Hematopoietic multipotent progenitor cell treated with erythropoietin and hydrocortisone succinate and interleukin-3 and kit ligand, for 17 days (in vitro differentiated cells): ENCODE measurements at places on chromosomes 11 and 22.

DNA sequence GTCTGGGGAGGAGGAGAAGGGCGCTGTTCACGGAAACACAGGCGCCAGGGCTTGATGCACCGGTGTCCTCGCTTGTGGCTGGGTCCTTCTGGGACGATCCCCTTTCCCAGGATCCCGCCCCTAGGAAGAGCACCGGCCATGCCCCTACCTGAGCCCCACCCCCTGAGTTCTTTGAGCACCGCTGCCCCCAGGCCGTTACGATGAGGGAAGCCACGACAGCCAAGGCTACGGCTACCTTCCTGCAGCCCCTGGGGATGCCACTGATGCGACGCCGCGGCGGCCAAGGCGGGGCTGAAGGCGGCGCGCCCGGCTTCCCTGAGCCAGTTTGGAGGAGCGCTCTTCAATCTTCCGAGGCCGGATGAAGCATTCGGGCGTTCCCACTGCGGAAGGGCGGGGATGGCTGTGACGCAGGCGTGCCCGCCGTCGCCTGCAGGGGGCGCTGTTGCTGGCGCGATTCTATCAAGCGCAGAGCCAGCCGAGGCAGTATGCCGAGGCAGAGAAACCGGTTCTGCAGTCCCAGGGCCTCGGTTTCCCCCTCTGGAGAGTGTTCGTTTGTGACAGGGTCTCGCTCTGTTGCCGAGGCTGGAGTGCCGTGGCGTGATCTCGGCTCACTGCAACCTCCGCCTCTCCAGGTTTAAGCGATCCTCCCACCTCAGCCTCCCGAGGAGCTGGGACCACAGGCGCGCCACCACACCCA is 9.7 kb upstream of the NEFH start:
- DNase-seq: peak; percentile 38

DNA sequence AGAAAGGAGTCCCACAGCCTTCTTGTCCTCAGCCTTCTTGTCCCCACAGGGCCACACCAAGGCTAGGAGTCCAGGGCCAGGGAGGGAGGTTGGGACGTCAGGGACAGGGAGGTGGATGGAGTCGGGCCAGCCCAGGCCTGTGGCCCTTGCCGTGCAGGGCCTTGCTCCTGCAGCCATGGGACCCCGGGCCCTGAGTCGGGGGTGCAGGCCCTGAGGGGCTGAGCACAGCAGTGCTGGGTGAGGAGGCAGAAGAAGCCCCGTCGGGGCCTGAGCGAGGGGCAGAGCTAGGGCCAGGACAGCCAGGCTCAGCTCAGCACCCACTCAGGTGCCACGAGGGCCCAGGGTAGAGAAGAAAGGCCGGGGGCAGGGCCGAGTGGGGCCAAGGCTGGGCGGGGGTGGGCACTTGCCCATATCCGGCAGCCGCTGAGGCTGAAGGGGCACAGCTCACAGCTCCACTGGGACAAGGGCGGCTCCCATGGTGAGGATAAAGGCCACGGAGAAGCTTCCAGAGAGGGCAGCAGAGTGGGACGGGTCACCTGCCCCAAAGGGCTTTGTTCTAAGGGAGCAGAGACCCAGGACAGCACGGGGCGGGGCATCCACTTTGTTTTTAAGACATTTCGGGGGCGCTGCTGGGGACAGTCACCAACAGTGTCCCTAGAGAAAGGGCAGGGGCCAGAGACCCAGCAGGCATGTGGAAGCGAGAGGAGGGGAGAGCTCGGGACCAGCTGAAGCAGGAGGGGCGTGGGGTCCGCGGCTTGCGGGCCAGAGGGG is 3.6 kb downstream of the MLC1 start:
- no peak for DNase-seq

DNA sequence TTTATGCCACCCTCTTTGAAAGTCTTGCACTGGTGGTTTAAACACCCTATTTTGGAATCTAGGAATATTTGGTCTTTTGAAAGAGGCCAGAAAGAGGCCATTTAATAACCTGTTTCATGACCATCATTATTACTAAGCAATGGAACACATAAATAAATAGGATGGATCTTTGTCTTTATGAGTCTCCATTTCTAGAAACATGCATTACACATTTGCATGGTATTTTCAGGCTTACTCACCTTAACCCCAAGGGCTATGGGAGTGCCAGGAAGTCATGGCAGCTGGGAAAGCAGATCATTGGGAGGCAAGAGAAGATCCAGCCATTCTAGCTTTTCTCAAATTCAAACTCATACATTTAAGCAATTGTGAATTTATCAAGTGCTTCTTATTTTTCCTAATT is 185.8 kb upstream of the POU2AF2 start:
- no peak for DNase-seq

DNA sequence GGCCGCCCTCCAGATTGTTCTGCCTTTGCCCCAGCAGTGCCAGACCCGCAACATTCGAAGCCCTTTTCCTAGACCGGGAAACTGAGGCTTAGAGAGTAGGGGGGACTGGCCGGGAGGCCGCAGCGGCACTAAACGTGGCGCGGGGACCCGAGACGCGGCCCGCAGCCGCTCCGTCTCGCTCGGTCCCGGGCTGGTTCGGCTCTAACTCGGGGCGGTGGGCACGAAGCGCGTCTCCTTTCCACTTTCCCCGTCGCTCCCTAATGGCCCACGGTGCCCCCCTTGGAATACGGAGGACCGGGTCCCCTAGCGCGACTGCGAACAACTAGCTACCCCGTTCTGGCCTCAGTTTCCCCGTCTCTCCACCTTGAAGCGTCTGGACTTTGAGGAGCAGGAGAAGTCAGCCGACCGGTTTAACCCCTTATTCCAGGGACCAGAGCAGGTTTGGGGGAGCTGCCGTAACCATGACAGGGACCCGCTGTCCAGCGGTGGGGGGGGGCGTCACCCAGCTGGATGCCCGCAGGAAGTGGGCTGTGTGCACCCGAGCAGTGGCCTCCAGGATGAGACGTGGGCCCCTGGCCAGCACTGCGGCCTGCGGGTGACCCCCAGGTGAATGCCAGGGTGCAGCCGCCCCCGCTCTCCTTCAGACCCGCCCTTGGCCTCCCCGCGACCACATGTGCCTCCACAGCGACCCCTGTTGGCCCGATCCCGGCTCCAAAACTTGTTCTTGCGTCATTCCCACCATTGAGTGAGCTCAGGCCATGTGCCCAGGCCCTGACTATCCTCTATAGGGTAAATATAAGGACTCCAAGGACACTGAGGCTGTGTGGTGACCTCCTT is 1.1 kb downstream of the CDC42EP1 start:
- DNase-seq: peak; percentile 49

DNA sequence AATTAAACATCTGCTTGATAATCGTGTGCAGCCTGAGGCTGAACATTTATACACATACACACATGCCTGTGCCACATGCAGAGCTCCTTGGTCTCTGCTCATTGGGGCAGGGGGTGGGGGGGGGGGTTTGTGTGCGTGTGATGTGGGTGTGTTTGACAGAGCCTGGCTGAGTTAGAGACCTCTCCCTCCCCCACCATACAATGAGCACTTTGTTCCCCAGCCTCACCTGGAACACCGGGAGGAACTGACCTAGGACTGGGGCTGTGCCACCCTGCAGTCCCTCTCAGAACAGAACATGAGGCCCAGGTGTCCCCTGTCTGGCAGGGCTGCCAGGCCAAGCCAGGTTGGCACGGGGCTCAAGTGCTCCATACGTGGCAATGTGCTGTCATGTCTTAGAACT is 96.6 kb downstream of the TP53I11 start:
- no peak for DNase-seq

DNA sequence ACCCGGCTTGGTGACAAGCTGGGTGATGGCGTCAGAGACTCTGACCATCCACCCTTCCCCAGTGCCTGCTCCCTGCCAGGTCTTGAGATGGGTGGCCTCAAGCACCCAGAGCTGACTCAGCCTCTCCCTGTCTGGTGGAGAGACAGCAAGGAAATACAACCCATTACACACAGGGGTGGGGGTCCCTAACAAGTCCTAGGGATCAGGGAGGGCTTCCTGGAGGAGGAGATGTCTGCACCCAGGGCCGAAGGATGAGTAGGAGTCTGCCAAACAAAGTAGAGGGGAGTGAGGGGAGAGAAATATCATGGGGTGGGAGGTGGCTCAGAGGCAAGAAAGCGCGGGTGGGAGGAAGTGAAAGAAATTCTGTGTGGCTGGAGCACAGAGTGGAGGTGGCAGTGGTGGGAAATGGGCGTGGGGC is 6.8 kb downstream of the MAFF start:
- DNase-seq: no peak

DNA sequence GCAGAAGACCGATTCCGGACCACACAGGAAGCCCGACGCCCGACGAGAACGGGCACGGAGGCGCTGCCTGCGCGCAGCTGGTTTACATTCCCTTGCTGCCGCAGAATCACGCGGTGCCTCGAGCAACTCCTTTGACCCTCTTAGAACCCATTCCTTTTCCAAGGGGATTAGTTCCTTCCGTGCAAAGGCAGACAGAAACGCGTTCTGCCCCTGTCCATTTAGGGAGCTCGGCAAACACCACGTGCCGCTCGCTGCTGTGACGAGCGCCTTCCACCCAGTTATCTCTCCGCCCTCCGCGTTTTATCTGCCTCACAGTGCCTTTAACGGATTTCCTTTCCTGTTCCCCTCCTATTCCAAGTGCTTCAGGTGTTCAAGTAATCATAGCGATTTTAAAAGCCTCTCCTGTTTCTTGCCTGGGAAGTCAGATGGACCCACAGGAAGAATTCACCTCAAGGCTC is 24.1 kb upstream of the MICAL3 start:
- DNase-seq: no peak

DNA sequence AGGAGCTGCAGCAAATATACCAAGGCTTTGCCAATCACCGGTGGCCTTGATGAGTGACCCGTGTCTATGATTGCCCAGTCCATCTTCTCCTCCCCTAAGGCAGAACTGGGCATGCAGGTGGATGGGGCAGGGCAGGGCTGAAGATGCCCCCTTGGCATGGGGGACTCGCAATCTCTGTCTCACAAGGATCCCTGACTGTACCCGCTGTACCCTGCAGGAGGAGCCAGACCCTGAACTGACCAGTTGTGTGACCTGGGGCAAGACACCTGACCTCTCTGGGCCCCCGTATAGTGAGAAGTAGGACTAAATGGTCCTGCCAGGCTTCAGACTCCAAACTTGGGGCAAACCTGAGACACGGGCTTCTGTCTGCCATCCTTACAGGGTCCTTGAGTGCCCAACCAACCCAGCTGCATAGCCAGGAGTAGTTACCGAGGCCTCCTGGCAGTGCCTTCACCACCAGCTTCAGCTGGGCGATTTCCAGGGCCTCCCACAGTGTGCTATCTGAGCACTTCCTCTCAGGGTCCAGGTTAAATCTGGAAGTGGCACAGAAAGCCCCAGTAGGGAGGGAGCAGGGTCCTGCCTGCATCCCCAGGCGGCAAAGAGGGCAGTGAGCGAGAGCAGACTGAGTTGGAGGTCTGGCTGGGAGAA is 6.4 kb upstream of the KCNJ11 start:
- DNase-seq: no peak

GRCh38 chr11:368414-369335 is 624 bp upstream of the B4GALNT4 start:
- no peak for DNase-seq

- DNase-seq: no peak
Observed at GRCh38 chr11:20066783-20067156, 93.5 kb downstream of the DBX1 start.
